GM23248 (cell line): ENCODE measurements at places on chromosomes 12 and 14. TPM values are rescaled to one million over a fixed set of nuclear protein-coding genes. Genes with fewer than 3 reads are reported as not detected.

DNA sequence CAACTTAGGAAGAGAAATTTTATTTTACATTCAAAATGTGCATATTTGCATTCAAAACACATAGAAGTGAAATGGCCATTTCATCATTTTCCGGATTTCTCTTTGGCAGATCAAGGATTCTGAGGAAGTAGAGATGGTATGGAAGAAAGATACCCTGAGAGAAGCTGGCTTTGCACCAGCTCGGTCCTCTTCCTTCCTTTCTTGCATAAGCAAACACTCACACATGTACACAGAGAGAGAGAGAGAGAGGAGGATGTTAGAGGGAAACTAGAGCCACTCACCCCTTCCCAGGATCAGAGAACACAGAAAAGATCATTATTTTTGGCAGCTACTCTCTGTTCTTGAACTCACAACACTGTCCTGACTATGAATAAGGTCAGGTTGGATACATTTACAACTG, 15.6 kb upstream of the PLEKHD1 start:
- DNase-seq = no peak
- H3K4me1 ChIP-seq = peaks cover 15% of the 10 kb centered on the region
- H3K27ac ChIP-seq = no peak overlapping the region

Gene CCDC177
- total RNA-seq = not detected in 2 replicates

Gene AP1G2
- 3.9 and 13.7 TPM in 2 replicates for total RNA-seq

Gene INHBC
- not detected in 2 replicates for total RNA-seq

DNA sequence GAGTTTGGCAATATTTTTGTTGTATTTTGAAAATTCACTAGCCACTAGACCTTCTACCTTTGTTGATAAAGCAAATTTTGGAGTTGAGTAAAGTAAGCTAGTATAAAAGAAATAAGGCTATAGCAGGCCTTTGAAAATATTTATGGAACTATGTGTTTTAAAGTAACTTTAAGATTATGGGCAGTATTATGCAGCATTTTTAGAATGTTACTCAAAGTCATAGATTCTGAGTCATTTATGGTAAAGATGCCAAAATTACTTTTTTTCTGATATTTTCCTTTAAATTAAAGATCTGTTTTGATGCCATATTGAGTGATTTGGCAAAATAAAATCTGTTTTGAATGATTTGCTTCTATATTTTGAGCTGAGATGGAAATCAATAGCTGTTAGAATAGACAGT, 57.2 kb downstream of the SYNE2 start:
- H3K4me3 ChIP-seq = no peak overlapping the region
- H3K27ac ChIP-seq = no peak overlapping the region
- no peaks in the 10 kb centered on the region for H3K36me3 ChIP-seq
- H3K27me3 ChIP-seq = no peaks in the 10 kb centered on the region

- peak; percentile 2 for DNase-seq
- H3K4me1 ChIP-seq = no peaks in the 10 kb centered on the region
- H3K27me3 ChIP-seq = peaks cover 36% of the 10 kb centered on the region; the same call in 1 of the 2 replicates
- no peak overlapping the region for H3K27ac ChIP-seq
Observed at GRCh38 chr14:57319636-57320192, 50.9 kb downstream of the AP5M1 start.

DNA sequence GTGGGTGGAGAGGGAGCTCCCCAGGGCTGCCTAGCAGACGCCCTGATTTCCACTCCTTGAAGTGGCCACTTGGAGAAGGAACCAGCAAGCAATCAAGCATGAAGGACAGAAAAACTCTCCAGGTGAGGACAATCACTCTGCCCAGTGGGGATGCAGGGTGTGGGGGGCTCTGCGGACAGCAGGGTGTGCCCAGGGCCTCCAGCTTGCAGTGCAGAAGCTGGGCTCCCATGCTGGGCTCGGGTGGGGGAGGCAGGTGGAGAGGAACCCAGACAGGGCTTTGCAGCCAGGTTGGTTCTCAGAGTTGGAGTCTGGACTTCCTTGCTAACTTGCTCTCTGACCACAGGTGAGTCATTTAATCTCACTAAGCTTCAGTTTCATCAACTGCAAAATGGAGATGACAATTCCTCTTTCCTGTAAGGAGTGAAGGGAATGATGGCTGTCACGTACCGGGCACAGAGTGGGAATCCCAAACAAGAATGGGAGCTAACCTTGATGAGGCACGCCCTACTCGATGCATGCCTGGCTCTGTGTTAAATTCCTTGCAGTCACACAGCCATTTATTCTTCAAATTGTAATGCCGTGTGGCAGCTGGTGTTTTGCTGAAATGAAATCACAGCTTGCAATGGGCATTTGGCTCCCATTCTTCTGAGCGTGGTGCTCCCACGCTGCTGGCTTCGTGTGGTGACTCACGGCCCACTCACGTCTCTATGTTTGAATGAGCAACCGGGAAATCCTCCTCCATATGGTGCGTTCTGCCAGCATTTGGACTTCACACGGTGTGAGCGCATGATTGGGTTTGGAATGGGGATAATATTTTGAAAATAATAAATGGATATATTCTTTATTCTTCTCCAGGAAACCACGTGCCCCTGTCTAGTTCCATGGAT, 75.2 kb downstream of the PRIMA1 start:
- peak; percentile 25 for DNase-seq
- no peak overlapping the region for H3K4me3 ChIP-seq
- H3K36me3 ChIP-seq = no peaks in the 10 kb centered on the region
- H3K4me1 ChIP-seq = no peaks in the 10 kb centered on the region
- no peaks in the 10 kb centered on the region for H3K27me3 ChIP-seq

Gene PHLDA1
- total RNA-seq = 35.7 and 36.7 TPM in 2 replicates
